ENCODE measurements at places on chromosomes 1 and 21.

DNA sequence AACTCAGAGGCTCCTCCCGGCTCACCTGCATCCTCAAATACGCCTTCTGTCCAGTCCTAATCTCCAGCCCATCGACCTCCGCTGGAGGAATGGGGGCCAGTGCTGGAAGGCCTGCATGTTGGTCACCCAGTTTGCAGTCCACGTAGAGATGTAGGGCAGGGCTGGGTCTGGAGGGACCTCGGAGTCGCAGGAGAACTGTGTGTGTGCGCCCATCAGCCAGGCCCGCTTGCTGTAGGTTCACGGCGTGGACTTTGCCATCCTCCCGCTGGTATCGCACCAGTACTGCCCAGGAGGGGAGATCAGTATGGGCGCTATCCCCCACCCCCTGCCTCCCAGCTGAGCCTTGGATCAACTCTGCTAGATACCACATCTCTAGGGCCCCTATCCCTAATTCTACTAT lies 2.7 kb downstream of the THBS3 start:
- no peak for DNase-seq

- no peak for DNase-seq
Measured at GRCh38 chr1:110617116-110617515, 11.0 kb upstream of the KCNA2 start.

GRCh38 chr21:27108228-27108627 lies 141.3 kb upstream of the ADAMTS5 start:
- DNase-seq, result no peak

GRCh38 chr1:31681415-31681814 lies 22.4 kb downstream of the COL16A1 start:
- DNase-seq, result no peak

- no peak for DNase-seq
Measured at GRCh38 chr1:22941257-22941656, 31.4 kb downstream of the LACTBL1 start.

GRCh38 chr1:11414926-11415538 lies 63.9 kb upstream of the DISP3 start:
- no peak for DNase-seq

GRCh38 chr21:23963454-23963853 lies 1643.8 kb downstream of the MRPL39 start:
- no peak for DNase-seq

DNA sequence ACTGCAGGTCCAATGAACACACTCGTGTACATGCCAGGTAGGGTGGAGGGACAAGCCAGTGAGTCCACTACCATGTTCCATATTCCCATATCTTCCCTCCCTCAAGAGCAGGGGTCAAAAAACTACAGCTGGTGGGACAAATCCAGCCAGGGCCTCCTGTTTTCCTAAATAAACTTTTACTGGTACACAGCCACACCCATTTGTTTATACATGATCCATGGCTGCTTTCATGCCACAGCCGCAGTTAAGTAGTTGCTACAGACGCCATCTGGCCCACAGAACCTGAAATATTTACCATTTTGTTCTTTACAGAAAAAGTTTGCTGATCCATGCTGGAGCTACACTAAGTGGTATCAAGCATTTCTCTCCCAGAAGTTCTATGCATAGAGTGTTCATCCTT lies 42.4 kb downstream of the CASQ2 start:
- DNase-seq, result no peak

- no peak for DNase-seq
Measured at GRCh38 chr1:208985231-208985630, 598.3 kb upstream of the CAMK1G start.

DNA sequence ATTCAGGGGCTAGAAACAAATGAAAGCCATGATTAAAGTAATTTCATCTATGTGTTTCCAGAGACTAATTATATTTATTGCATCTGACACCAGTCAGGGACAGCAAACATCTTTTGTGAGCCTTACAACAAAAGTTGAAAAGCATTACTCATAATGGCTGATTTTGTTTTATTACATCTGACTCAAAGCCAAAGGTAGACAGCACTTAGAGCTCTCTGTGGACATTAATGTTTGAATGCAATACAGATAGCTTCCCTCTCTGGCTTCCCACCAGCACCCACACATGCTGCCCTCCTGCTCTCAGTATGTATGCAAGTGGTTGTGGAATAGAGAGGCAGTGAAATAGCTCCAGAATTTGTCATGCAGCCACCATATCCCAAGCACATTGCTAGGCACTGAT lies 198.7 kb downstream of the SETD4 start:
- no peak for DNase-seq

- DNase-seq, result peak; percentile 26
Measured at GRCh38 chr1:152495066-152495675, 15.4 kb upstream of the LCE5A start.

- DNase-seq, result no peak
Measured at GRCh38 chr1:234961456-234962339, 166.9 kb downstream of the TOMM20 start.

DNA sequence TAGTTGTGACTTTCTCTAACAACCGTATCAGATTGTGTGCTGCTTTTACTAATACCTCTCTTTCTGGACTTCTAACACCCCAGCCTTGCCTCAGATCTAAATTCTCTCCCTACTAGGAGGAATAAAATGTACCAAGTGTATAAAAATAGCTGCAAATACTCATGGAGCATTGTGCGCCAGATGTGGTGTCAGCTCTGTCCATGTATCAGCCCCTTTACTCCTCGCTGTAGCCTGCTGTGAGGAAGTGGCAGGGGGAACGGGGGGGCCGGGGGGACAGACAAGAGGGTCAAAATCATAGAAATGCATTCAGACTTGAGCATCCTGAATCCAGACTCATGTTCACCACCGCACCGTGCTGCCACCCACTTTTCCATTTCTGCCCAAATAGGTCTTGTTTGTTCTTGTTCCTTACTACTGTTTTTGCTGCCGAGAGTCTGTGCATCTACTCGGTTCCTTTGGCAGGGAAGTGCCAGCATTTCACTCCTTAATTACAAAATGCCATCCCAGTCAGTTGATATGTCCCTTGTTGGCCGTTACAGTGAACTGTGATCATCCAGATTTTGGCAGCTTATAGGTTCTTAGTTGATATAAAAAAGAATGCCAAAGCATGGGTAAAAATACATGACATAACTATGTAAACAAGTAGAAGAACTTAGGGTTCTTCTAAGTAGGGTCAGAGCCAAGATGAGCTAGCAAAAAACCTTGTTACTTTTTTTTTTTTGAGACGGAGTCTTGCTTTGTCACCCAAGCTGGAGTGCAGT lies 76.4 kb downstream of the UBE4B start:
- no peak for DNase-seq

DNA sequence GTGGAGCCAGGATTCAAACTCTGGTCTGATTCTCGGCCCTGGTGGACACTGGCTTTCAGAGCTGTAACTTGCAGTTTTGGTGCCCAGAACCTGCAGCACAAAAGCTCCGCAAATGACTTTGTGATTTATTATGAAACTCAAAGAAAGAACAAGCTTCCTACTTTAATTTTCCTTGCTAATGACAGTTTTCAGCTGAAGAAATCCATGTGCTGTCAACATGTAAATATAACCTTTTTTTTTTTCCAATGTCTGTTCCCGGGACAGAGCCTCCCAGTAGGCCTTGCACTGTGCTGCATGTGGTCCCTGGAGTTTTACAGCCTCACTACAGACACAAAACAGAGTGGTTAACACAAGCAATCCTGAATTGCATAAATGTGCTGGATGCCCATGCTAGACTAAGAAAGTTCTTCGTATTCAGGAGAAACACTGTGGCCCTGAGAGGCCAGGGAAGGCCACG lies 62.3 kb upstream of the ANGPTL1 start:
- DNase-seq, result no peak

DNA sequence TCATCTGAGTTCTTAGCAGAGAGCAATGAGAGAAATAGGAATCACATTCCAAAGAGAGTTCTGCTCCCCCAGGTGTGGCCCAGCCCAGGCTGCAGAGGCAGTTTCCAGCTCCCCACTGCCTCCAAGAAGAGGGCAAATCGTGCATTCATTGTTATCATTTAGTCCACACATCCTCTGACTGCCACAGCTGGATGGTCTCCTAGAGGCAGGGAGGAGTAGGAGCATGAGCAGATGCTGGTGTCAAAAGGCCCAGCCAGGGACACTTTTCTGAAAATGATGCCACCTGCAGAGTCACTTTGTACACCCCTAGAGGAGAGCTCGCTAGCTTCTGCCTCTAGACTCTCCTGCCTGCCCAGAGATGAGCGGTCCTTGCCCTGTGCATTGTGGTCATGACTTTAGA lies 33.6 kb upstream of the GNPAT start:
- no peak for DNase-seq

DNA sequence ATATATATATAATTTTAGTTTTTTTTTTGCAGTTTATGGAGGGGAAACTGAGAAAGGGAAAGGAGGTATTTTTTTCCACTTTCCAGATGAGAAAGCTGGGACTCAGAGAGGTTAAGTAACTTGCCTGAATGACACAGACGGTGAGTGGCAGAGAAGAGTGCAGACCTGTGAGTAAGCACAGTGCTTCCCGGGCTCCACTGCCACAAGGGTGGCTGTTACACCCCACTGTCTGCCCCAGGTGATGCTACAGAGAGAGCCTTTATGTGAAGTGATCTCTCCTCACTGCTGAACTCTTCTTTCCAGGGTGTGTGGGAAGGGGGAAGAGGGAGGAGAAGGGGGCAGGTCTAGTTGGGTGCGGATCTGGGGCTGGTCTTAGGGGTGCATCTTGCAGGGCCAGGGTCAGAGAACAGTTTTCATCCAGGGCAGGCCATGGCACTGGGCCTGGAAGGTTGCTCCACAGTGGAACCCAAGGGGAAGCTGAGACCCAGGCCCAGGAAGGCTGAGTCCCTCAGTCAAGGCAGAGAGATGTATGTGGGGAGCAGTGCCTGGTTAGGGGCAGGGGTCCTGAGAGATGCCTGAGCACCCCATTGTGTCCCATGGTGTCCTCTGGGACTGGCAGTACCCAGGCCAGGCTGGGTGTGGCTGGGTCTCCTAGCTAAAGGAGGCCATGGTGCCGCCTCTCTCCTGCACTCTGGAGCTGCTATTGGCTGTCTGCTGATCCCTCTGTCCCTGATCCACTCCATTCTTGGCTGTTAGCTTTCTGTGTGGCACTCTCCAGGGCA lies 357.5 kb downstream of the PTPRU start:
- DNase-seq, result no peak

DNA sequence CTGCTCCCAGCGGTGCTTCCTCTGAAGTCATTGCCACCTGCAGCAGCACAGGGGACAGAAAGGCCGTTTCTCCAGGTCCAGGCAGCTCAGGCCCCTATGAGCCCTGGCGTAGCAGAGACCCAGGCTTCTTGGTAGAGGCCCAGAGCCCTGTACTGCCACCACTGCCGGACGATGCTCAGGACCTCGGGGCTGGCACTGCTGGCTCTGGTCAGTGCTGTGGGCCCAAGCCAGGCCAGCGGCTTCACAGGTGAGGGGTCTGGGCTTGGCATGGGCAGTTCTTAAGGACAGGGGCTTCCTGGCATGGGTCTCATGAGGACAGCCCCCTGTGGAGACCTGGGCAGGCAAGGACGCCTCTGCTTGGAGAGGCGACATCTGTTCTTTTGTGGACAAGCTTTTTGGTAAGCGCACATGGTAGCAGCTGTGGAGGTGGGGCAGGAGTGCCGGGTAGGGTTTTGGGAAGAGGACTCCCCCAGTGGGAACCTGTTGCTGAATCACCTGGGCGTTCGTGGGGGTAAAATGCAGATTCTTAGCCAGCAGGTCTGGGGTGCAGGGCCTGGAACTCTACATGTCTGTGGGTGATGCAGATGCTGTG lies at the start of gene UMODL1:
UMODL1 (plus strand) TSS at position 172 of the 592 bp plus-strand sequence; CDS start at position 172, 0 bp downstream.
- no peak for DNase-seq

DNA sequence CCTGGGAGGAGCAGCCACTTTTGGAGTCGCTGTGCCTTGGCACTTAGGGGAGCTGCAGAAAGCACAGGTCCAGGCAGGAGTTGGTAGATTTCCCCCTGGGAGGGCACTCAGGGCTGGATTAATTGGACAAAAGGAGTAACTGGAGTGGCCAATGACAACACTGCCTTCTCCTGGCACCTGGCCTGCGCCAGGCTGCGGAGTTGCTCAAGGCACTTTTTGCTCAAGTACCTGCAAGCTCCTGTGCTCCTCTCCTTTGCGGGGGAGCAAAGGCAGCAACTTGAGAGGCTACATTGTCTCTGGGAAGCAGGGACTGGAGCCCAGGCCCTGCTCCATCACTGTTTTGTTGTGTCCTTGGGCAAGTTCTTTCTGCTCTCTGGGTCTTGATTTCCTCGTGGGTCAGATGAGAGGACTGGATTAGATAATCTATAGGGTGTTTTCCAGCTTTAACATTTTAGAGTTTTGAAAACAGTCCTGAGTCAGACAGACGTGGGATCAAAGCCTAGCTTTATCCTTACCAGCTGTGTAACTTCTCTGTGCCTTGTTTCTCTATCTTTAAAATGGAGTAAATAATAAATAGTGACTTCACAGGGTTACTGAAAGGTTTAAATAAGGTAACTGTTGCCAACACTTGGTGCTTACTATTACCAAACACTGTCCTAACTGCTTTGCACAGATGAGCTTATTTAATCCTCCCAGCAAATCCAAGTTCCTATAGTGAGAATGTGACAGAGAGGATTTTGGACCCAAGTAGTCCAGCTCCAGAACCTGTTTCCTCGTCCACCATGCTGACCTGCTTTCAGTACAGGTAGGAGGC lies 18.0 kb upstream of the GRHL3 start:
- no peak for DNase-seq

GRCh38 chr21:45724345-45724961 lies 80.9 kb downstream of the PCBP3 start:
- DNase-seq, result no peak

GRCh38 chr1:20724364-20725188 lies 6.8 kb upstream of the KIF17 start:
- DNase-seq, result no peak

DNA sequence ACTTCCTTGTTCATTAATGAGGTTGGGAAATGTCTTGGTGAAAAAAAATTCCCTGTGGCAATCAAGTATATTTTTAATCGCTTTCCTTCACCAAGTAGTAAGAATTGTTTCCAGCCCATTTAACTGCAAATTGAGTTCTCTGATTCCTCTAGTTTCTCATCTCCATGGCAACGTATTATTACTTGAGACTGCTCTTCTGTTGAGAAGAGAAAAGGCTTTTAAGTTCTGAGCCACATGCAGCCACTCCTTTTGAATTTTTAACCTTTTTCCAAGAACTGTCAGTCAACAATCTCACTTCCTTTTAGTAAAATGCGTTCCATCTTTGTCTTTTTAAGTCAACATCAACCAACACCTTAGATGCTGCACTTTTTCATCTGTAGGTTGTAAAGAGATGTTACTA lies 75.7 kb upstream of the KIAA1614 start:
- no peak for DNase-seq
